ENCODE measurements at places on chromosomes 11 and 22. TPM values are rescaled to one million over a fixed set of nuclear protein-coding genes. Genes with fewer than 3 reads are reported as not detected.

RBFOX2 gene
- total RNA-seq, result 174 TPM

SAA4 gene
- not detected for total RNA-seq

GLB1L2 gene
- not detected for total RNA-seq

DDIAS gene
- 1.9 TPM for total RNA-seq

CNTF gene
- 2.2 TPM for total RNA-seq

EMID1 gene
- total RNA-seq, result under 0.01 TPM

KCTD14 gene
- 0.97 TPM for total RNA-seq

CDHR5 gene
- total RNA-seq, result not detected

CLCF1 gene
- 3.5 TPM for total RNA-seq

MYEOV gene
- total RNA-seq, result 3.2 TPM

LRRC4C gene
- total RNA-seq, result 0.32 TPM

GVQW3 gene
- total RNA-seq, result 4.2 TPM

MS4A6A gene
- not detected for total RNA-seq

CRACR2B gene
- 0.97 TPM for total RNA-seq

TESMIN gene
- total RNA-seq, result 2.6 TPM

PRDX5 gene
- 211 TPM for total RNA-seq

SMDT1 gene
- 5.2 TPM for total RNA-seq

TRIM51 gene
- not detected for total RNA-seq

SOX10 gene
- total RNA-seq, result not detected

ARHGAP32 gene
- total RNA-seq, result 14.8 TPM

KLHL35 gene
- total RNA-seq, result 3.2 TPM

OR2D2 gene
- total RNA-seq, result 0.86 TPM

PGR gene
- total RNA-seq, result 4.5 TPM

NCF4 gene
- not detected for total RNA-seq

MCAT gene
- 13.8 TPM for total RNA-seq

BIK gene
- 0.86 TPM for total RNA-seq

KCNQ1OT1 gene
- total RNA-seq, result 6.1 TPM

SCARF2 gene
- 15.5 TPM for total RNA-seq

PRODH gene
- total RNA-seq, result not detected

LAYN gene
- total RNA-seq, result 41.9 TPM

Data from fibroblast of villous mesenchyme (primary cell).